Activated T-cell treated with anti-CD3 and anti-CD28 coated beads, Interleukin-2, amount 50 U/mL, for 4 hours (primary cell): ENCODE measurements at places on chromosomes 6 and 20. TPM values are rescaled to one million over a fixed set of nuclear protein-coding genes. Genes with fewer than 3 reads are reported as not detected.

TNF gene
- 485 TPM for total RNA-seq

DNA sequence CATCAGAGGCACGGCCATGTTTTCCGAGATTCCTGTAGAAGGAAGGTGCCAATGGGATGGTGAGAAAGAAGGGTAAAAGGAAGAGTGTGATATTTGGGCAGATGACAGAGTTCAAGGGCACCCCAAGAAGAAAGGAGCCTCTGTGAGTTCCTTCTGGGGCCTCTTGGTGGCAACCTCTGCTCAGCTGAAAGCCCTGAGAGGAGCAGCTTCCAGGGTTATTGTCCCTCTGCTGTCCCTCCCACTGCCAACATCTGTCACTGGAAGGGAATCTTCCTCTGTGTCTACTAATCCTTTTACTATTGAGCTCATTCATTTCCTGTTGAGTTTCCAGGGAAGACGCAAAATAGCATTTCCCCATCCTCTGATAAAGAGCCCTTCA is 40.0 kb upstream of the KCNK16 start:
- no peak for DNase-seq

- no peak for DNase-seq
Observed at GRCh38 chr6:34358389-34358905, 34.0 kb downstream of the NUDT3 start.

GRCh38 chr6:22435151-22435550 is 134.2 kb upstream of the HDGFL1 start:
- no peak for DNase-seq

PCSK2 gene
- not detected for total RNA-seq

BHLHE23 gene
- total RNA-seq = not detected

DNA sequence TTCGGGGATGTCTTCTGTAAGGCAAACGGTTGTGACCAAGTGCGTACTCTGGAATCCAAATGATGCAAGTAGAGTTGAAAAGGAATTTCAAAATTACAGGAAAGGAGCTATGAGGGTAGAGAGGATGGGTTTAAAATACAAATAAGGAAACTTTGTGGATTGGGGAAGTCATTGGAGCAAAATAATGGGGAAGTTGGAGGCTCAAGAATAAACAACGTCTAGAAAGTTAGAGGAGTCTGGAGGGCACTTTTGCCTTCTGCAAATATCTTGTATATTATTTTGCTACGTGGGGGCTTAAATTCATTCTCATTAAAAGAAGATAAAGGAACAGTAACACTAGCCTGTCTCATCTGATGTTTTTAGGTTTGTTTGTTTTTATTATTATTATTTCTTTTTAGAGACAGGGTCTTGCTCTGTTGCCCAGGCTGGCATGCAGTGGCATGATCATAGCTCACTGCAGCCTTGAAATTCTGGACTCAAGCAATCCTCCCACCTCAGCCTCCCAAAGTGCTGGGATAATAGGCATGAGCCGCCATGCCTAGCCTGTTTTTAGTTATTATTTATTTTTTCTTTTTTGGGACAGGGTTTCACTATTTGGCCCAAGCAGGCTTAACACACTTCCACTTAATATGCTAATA is 55.0 kb upstream of the TNFAIP3 start:
- no peak for DNase-seq

CCDC170 gene
- not detected for total RNA-seq
